ENCODE measurements at places on chromosomes 3 and 15.

GRCh38 chr3:54507876-54508460 is 385.6 kb downstream of the CACNA2D3 start:
- DNase-seq: no peak

DNA sequence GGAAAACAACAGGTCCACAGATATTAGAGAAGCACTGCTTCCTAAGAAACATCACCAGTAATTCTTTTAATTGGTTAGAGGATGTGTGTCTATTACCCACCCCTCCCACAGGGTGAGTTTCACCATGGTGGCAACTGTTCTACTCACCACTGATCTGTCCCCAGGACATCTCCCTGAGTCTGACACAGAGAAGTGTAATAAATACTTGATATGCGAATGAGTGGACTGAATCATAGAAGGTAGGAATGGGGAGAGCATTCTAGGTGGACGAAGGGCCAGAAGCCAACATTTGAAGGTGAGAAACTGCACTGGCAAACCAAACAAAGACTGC is 452.7 kb upstream of the PROK2 start:
- DNase-seq: no peak

GRCh38 chr3:112092496-112093179 is 6.4 kb downstream of the C3orf52 start:
- DNase-seq: no peak

- DNase-seq: no peak
These were observed 161.6 kb upstream of the LRRC3B start for GRCh38 chr3:26460985-26461384.

GRCh38 chr3:110569073-110569472 is 502.5 kb upstream of the NECTIN3 start:
- no peak for DNase-seq

- DNase-seq: no peak
These were observed 516.7 kb upstream of the MDFIC2 start for GRCh38 chr3:70829092-70829491.

Data from activated naive CD4-positive, alpha-beta T cell (primary cell).